Activated CD8-positive, alpha-beta memory T cell treated with anti-CD3 and anti-CD28 coated beads, Interleukin-2, amount 10 ng/mL, durations not matched to agents 7 days and 5 days (primary cell): ENCODE measurements at places on chromosomes 3 and 15. TPM values are rescaled to one million over a fixed set of nuclear protein-coding genes. Genes with fewer than 3 reads are reported as not detected.

ZBBX gene
- not detected for total RNA-seq

EOMES gene
- 7.3 TPM for total RNA-seq

GHSR gene
- not detected for total RNA-seq

PIK3CB gene
- total RNA-seq: 8.4 TPM

CRABP1 gene
- not detected for total RNA-seq

USP50 gene
- not detected for total RNA-seq

TPM1 gene
- total RNA-seq: 5.5 TPM

ZIC1 gene
- not detected for total RNA-seq

GOLGA6L6 gene
- total RNA-seq: not detected

GRCh38 chr3:58271901-58272501 is 34.0 kb upstream of the RPP14 start:
- DNase-seq: no peak

- DNase-seq: no peak
Observed at GRCh38 chr15:43260011-43260615, 6.6 kb downstream of the TGM5 start.

- DNase-seq: no peak
Observed at GRCh38 chr3:141812586-141812985, 49.4 kb downstream of the GRK7 start.

GRCh38 chr3:148092624-148093347 is 604.9 kb upstream of the AGTR1 start:
- DNase-seq: no peak

DNA sequence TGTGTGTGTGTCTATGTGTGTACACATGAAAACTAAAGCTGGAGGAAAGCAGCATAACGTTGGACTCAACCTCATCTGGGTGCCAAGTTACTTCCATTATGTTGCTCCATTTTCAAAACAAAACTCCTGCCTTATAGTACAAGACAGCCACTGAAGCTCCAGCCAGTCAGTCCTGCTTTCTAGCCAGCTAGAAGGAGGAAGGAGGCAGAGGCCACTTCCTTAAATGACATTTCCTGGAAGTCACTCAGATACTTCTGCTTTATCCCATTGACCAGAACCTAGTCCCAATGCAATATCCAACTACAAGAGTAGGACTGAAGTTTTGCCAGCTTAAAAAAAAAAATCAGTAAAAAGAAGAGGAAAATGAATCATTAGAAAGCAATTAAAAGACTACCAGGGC is 31.7 kb downstream of the CADPS start:
- no peak for DNase-seq

GRCh38 chr3:141011232-141011996 is 39.7 kb upstream of the SPSB4 start:
- DNase-seq: peak; percentile 88

- DNase-seq: no peak
Observed at GRCh38 chr3:140765246-140765645, 87.4 kb downstream of the TRIM42 start.

DNA sequence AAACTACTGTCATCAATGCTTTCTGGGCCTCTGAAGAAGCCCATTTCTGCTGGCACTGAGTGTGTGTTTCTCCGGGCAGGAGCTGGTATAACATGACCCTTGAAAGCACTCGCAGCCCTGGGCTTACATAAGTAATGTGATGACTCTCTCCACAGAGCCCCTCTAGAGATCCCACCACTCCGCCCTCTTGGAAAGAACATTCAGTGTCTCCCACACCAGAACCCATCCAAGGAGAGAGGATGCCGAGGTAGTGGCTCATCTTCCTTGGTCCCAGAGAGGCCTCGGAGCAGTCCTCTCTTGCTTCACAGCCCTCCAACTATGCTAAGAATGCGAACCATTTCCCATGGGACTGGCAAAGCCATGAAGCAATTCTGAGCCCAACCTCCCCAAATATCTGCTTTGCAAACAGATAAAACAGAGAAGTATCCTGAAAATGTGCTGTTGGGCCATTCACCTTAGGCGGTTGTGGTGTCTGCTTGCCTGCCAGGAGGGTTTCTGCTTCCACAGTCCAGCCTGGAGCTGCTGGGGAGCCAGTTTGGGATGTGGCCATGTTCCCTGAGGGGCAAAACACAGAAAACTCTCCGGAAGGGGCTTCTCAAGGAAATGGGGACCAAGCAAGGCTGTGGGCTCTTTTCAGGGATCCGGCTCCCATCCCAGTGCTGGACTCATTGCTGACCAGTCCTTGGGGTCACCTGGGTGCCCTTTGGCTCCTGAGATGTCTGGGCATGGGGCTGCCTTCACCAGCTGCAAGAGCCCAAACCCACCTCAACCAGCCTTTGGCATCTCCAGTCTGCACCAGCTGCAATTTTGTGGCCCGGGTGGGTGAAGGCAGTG is 47.3 kb downstream of the AMOTL2 start:
- DNase-seq: no peak

GRCh38 chr15:72358650-72359171 is 17.1 kb downstream of the HEXA start:
- DNase-seq: no peak

DNA sequence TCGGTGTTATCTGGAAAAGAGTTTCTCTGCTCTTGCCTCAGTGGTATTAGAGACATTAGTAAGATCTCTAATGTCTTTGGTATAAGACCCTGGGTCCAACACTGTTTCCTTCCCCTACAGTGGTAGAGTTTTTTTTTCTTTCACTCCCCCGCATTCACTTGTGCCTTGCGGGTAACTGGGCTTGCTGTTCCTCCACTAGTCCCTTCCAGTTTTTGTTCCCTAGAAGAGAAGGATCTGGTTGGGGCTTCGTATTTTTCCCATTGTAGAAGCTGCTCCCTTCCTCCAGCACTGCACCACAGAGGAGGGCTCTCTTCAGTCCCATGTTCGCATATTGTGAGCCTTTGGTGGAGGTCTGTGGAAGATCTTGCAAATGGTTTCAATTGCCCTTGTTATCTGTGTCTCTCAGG is 13.7 kb downstream of the CTDSPL2 start:
- DNase-seq: no peak

DNA sequence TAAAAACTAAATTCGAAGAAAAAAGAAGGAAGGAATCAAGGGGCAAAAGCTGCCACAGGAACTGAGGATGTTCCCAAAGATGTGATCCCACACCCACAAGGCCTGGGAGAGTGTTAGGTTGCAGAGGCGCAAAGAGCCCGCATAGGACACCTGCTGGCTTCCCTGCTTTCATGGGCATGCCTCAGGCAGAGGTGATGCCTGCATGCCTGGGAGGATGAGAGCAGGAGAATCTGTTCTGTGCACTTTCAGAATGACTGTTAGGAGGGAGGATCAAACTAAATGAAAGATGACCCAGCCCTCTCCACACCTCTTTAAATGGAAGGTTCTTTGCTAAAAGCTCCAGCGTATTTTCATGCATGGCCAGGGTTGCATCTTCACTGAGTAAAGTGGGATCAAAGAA is 162.4 kb downstream of the PLCL2 start:
- DNase-seq: no peak
